K562 (cell line): ENCODE measurements at places on chromosomes 6 and 20.
A peak's percentile ranks its signal among the peaks of the same experiment; 100 is the strongest.

GRCh38 chr6:57078531-57079207, 11.3 kb upstream of the ZNF451 start:
- DNase-seq = no peak

DNA sequence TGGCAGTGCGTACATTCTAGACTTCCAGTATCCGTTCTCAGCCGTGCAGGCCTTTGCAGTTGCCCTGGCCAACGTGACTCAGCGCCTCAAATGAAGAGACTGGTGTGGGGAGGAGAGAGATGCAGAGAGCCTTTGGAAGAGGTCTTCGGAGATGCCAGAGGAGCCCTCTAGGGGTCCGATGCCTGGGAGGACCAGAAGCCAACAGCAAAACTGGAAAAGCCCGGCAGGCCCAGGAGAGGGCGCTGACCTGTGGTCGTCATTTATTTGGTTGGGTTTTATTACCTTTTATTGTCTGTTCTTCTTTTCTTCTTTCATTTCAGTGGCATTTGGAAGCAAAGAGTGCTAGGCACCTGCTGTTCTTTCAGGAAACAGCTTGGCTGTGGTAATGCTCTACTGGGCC, 53.3 kb upstream of the TMEM181 start:
- DNase-seq = peak; percentile 63

GRCh38 chr20:24572862-24573261, 103.4 kb downstream of the SYNDIG1 start:
- DNase-seq = no peak

DNA sequence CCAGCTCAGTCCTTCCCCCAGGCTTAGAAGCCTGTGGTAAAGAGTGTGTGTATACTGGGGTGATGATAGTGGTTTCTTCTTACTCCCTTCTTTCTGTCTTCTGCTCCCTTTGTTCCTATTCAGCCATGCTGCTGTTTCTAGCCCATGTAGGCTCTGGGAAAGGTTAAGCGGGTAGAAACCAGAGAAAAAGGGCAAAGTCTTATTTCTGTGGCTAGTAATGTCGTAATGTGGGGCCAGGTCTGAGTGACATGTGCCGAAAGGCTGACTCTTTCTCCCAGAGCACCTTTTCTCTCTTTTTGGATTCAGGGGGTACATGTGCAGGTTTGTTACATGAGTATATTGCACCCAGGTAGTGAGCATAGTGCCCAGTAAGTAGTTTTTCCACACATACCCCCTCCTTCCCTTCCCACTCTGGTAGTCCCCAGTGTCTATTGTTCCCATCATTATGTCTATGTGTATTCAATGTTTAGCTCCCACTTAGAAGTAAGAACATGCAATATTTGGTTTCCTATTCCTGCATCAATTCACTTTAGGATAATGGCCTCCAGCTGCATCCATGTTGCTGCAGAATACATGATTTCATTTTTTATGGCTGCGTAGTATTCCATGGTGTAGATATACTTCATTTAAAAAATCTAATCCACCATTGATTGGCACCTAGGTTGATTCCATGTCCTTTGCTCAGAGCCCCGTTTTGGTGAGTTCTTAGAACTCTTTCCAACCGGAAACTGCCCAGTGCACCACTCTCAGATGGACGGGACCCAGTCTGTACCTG, 74.3 kb downstream of the EFHC1 start:
- DNase-seq = no peak

- DNase-seq = no peak
These were observed 149.1 kb upstream of the MOCS1 start for GRCh38 chr6:40083141-40083920.

GRCh38 chr20:9068233-9068801, 570 bp upstream of the PLCB4 start:
- DNase-seq = no peak

- DNase-seq = no peak
These were observed 55.5 kb downstream of the BMP7 start for GRCh38 chr20:57210911-57211280.

- no peak for DNase-seq
These were observed 10.8 kb upstream of the BFSP1 start for GRCh38 chr20:17541996-17542395.

DNA sequence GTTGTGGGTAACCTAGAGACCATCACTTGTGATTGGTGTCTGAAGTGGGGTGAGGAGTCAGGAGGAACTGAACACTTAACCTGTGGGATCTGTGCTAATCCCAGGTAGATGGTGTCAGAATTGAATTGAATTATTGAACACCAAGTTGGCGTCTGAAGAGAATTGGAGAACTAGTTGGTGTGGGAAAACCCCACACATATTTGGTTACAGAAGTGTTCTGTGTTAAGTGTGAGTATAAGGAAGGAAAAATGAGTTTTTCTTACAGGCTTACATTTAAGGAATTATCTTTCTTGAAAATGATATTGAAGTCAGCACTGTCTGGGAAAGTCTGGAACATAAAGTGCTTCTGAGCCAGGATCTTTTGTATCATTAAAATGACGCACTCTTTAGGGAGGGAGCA, 182.9 kb upstream of the ECI2 start:
- no peak for DNase-seq

GRCh38 chr20:57213924-57214323, 52.5 kb downstream of the BMP7 start:
- DNase-seq = no peak

GRCh38 chr6:152636609-152637295, 410 bp downstream of the SYNE1 start:
- no peak for DNase-seq

DNA sequence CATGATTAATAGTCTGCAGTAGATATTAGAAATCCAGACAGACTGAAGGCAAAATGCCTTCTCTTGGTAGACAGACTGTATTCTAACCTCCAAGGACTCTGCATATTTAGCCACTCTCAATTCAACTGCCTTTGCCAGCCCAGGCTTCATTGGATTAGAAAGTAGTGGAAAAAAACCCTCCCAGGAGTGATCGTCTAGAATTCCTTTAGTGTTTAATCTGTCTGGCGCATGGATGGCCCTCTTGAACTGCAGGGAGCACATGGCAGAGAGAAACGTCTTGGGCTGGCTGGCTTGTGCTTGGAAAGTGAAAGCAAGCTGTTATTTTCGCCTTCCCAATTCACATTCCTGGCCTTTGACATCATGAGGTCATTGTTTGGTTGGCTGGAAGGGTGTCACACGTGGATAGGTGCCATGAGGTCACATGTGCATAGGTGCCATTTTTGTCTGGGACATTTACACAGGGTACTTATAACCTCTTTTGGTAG, 30.9 kb upstream of the NEDD9 start:
- DNase-seq = no peak

DNA sequence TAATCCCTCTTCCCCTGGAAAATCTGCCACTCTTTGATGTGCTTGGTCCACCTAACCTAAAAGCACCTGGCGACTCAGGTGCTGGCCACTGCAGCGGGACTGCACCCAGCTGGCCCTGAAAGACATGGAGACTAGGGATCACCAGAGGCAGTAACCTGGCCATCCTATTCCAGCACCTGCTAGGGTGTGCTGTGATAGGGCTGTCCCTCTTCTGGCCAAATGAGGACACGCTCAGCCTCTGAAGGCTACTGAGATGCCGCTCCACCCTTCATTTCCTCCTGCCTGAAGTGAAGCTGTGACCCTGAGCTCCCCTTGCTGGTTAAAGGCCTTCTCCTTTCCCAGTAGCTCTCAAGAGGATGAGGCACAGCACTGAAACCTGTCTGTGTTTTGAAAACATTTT, 24.4 kb downstream of the FOXC1 start:
- no peak for DNase-seq

GRCh38 chr6:161880056-161880455, 606.2 kb upstream of the AGPAT4 start:
- no peak for DNase-seq

GRCh38 chr6:31122791-31123706, 2.8 kb upstream of the CDSN start:
- DNase-seq = peak; percentile 61

- DNase-seq = no peak
These were observed 19.6 kb upstream of the LTV1 start for GRCh38 chr6:143823548-143823947.

GRCh38 chr20:58448958-58449357, 59.9 kb downstream of the VAPB start:
- DNase-seq = no peak

GRCh38 chr6:110589865-110590513, 113.6 kb upstream of the SLC22A16 start:
- no peak for DNase-seq

GRCh38 chr6:80939898-80940297, 812.6 kb downstream of the TENT5A start:
- no peak for DNase-seq

DNA sequence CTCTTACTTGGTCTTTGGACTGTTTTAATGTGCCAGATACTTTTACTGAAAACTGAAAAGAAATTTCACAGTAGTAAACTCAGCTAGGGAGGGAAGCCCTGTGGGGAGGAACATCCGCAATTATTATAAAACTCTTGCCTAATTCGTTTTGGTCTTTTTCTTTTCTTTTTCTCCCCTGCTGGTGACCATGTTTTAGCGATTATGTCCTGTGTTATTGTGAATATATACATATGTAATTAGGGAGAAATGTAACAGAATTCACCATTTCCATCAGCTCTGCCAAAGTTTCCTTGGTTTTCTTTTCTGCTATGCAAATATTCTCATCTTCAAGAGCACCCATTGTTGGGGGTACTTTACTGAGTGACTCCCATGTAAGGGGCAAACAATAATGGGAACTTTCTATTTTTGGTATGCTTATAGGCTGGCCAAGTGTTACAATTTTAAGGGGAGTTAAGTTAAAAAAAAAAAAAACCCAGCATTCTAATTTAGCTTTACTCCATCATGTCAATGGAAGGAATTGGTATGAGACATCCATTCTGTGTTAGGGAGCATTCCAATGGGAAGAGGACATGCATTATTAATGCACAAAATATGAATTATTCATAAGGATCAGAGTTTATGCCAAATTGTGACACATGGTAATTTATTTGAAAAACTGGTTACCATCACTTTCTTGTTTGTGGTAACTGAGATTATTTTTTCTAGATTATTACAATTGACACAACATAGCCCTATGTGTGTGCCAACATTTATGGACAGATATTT, 2.0 kb downstream of the DOK5 start:
- no peak for DNase-seq

DNA sequence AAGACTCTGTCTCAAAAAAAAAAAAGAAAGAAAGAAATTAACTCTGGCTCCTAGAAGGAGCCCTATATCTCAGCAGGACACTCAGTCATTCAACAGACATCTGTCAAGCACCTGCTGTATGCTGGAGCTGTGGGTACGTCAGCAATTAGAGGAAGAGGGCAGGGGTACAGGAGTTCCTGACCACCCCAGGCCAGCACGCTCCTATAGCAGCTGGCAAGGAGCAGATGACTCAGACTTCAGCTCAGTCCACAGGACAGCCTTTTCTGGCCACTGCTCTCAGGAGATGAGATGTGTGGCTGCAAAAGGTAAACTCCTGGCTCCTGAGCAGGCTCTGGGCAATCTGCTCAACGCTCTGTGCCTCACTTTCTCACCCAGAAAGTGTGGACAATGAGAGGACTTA, 1.7 kb upstream of the RTEL1 start:
- peak; percentile 20 for DNase-seq

DNA sequence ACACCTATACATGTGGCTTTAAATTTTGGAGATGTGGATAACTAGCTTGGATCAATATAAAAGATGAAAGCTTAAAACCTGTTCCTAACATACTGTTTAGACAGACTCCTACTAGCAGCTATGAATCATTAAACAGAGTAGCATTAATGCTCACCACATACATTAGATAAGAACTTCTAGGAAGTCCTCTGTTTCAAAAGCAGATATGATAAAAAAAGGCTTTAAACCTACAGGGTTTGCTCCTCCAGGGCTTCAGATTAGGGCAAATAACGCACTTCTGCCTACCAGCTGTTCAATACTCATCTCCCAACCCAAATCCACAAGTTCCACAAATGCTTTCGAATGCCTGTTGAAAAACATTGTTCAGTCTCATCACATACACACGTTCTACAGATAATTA, 1.5 kb downstream of the REPS1 start:
- peak; percentile 17 for DNase-seq

GRCh38 chr6:75096966-75097365, 108.9 kb downstream of the COL12A1 start:
- no peak for DNase-seq

- no peak for DNase-seq
These were observed 198.8 kb upstream of the PREP start for GRCh38 chr6:105601541-105602236.

- DNase-seq = no peak
These were observed 16.0 kb downstream of the SLC52A3 start for GRCh38 chr20:752291-752690.

- DNase-seq = no peak
These were observed 94.0 kb downstream of the SGK1 start for GRCh38 chr6:134223796-134224420.
